Fibroblast of skin of right biceps (primary cell): ENCODE measurements at places on chromosomes 5 and 9.

- DNase-seq: no peak
Measured at GRCh38 chr9:257957-258356, 43.3 kb downstream of the DOCK8 start.

- DNase-seq: peak; percentile 66
Measured at GRCh38 chr5:118439831-118440230, 548.5 kb downstream of the DTWD2 start.

DNA sequence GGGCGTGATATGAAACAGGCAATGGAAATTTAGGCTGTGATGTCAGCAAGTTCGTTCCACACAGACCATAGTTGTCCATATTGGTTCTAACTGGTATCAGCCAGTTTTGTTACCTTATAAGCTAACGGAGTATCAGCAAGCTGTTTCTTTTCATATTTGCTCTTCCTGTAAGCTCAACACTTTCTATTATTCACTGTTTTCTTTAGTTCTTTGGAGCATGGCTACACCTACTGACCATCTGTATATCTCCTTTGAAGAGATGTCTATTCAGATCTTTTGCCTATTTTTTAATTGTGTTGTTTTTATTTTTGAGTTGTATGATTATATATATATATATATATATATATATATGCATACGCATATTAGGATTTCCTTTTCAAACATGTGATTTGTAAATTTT, 1057.2 kb upstream of the CDH10 start:
- no peak for DNase-seq

DNA sequence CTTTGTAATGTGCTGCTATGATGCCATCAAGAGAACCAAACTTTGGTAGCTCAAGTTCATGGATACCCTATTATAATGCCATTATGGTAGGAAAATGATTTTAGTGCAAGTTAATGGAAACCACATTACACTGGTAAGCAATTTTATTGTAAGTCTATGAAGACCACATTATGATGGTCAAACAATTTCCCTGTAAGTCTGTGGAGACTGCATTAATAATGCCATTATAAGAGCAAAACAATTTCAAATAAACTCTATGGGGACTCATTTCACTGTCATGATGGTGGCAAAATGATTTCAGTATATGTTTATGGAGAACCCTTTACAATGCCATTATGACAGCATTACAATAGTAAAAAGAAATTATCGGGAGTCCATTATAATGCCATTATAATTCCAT, 602.0 kb upstream of the MEF2C start:
- no peak for DNase-seq

GRCh38 chr5:175452166-175452565, 8.2 kb upstream of the DRD1 start:
- DNase-seq: no peak

GRCh38 chr5:135007749-135008363, 26.2 kb downstream of the PITX1 start:
- no peak for DNase-seq

- peak; percentile 81 for DNase-seq
Measured at GRCh38 chr9:15086778-15087324, 176.6 kb upstream of the FREM1 start.

GRCh38 chr9:81125446-81126092, 563.8 kb downstream of the TLE1 start:
- peak; percentile 54 for DNase-seq

GRCh38 chr9:131358556-131358955, 35.3 kb upstream of the PRRC2B start:
- DNase-seq: no peak

DNA sequence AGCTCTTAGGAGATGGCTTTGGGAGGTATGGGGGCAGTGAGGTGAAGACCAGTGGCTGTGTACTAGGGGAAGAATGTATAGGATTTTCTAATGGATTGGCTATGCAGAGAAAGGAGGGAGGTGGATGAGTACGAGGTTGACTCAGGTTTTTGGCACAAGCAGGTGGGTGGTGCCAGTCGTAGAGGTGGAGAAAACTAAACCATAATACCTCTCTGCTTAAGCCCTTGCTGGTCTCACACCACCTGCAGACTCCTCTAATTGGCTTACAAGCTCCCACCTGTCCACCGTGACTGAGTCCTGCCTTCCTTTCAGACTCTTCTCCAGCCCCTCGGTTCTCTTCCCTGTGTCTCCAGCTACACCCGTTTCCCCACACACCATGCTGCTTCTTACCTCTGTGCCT, 521.7 kb upstream of the CLINT1 start:
- no peak for DNase-seq

GRCh38 chr5:91848453-91848852, 465.3 kb upstream of the ARRDC3 start:
- peak; percentile 96 for DNase-seq

- DNase-seq: peak; percentile 53
Measured at GRCh38 chr5:170681013-170681433, 102.5 kb upstream of the GABRP start.

- peak; percentile 49 for DNase-seq
Measured at GRCh38 chr5:92775711-92776615, 805.1 kb downstream of the NR2F1-AS1 start.

DNA sequence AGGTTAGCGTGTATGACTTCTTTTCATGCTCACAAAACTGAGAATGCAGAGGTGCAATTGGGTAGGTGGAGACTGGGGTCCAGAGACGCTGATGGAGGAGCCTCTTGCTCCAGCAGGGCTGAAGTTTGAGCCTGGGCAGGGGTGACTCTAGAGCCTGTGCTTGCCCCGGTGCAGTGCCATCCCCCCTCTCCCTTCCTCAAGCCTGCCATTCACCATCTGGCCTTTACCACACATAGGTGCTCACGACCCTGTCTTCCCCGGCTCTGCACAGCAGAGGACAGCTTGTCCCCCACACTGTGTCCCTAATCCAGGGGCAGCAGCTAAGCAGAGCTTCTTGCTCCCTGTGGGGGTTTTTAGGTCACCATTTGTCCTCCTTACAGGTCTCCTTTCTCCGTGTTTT, 86.5 kb downstream of the DAP start:
- no peak for DNase-seq

- DNase-seq: no peak
Measured at GRCh38 chr9:128790536-128790935, 3.5 kb downstream of the TBC1D13 start.

- no peak for DNase-seq
Measured at GRCh38 chr5:82544004-82544403, 265.9 kb upstream of the RPS23 start.

DNA sequence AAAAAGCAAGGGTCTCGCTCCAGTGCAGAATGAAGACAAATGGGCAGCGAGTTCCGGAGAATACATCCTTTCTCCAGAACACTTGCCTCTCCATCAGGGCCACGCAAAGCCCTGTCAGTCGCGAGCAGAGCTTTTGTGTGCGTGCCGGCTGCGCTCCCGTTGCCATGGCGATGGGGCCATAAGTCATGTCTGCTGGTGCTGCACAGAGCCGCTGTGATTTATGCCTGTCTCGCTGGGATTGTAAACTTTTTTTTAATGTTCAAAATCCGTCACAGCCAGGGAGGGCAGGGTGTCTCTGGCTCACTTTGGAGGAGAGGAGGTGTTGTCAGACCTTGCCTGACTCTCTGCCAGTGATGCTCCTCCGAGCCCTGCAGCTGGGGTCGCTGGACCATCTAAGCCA, 272.7 kb downstream of the TRIM32 start:
- DNase-seq: peak; percentile 46

DNA sequence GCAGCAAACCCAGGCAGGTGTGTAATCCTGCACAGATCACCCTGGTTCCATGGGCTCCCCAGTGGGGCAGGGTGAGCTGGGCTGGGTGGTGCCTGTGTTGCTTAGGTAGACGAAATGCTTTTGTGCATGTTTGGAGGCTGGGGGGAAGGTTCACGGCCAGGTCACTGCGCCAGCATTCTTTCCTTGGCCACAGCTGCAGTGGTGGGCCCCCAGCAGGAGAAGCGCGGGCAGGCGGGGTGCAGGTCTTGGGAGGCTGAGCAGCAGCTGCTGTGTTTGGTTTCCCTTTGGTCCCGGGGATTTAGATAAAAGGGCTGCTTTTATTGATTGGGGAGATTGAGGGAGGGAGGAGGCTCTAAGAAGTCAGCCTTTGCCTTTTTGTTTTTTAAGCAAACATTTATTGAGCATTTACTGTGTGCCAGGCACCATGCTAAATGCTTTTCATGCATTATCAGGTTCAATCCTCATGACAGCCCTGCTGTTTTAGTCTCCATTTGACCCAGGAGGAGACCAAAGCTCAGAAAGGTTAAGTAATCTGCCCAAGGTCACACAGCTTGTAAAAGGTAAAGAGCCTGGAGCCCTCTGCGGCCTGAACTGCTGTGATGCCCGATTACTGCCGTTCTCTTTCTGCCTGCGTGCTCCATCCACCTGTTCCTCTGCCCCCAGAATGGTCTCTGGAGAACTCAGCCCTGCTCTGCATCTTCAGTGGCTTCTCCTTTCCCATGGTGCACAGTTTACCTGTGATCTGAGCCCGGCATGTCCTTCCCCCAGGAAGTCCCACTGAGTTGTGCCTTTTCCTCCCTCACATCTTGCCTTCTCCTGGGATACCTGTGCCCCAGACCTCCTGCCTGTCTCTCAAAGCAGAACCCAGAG, 94.4 kb downstream of the MACROH2A1 start:
- peak; percentile 49 for DNase-seq

GRCh38 chr9:130246126-130246525, 19.4 kb upstream of the HMCN2 start:
- no peak for DNase-seq

DNA sequence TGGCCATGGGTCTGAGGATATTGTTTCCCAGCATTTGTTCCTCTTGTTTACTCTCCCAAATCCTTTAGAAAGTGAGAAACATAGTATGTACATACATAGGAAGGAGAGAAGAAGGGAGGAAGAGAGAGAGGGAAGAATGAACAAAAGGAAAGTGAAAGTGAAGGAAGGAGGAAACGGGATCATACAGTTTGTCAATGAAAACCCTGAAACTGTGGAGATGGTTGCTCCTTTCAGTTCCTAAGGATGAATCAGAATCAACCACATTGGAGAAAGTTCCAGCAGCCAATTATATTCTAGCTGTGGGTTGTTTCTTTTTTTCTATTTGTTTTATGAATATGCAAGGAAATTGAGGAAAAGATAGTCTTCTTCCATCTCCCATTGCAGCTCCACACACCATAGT, 396.5 kb downstream of the MLLT3 start:
- no peak for DNase-seq

DNA sequence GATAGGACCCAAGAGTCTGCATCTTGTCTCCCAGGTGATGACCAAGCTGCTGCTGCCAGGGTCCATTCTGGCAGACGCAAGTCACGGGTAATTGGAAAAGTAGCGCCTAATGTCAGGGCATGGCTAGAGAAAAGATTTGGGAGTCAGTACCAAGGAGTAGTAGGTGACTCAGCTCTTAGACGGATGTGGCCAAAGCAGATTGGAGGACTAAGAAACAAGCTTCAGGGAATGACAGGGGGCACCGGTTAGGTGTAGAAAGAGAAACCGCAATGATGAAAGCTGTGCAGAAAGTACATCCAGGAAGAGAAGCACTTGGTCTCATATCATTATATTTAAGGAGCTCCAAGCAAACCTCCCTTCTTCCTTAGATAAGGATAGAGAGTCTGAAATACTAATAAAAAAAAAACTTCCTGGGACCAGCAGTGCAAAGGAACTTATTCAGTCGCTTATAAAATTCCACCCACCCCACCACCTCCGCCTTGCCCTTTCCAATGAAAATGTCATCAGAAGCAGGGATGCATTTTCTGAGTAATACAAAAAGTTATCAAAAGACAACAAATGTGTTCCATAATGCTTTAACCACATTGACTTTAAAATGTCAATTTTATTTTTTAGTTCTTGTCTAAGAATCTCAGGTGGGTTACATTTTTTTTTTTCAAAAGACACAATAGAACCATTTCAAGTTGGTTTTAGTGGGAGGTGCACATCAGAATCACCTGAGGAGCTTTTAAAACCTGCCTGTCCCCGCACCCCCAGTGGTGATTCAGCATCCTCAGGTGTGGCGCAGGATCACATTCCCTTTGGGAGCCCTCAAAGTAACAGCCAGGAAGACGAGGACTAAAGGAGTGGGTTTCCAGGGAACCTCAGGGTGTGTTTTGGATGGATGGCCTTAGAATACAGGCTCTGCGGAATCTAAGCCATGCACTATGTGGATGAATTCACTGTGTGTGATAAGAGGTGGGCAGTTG, 31.2 kb downstream of the PTPN3 start:
- no peak for DNase-seq

GRCh38 chr5:157912621-157913325, 53.8 kb upstream of the CLINT1 start:
- DNase-seq: no peak
